ENCODE measurements at places on chromosomes 13 and 19.

- DNase-seq: peak; percentile 52
These were observed 5.1 kb upstream of the MZF1 start for GRCh38 chr19:58578012-58578925.

DNA sequence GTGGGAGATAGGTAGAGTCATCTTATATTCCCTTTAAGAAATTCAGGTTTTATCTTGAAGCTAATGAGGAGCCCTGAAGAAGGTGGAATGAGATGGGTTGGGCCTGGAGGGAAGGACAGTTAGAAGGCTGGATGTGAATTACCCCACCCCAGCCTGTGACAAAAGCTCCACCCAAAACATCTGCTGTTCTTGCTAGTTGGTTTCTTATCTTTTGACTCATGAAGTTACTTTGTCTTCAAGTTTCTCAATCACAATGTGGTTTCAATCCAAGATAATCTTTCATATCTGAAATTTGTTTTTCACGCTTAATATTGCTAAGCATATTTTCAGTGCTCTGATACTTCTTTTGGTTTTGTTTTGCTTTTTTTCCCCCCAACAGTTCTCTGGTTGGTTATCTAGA lies 38.3 kb upstream of the HMGB1 start:
- DNase-seq: no peak

DNA sequence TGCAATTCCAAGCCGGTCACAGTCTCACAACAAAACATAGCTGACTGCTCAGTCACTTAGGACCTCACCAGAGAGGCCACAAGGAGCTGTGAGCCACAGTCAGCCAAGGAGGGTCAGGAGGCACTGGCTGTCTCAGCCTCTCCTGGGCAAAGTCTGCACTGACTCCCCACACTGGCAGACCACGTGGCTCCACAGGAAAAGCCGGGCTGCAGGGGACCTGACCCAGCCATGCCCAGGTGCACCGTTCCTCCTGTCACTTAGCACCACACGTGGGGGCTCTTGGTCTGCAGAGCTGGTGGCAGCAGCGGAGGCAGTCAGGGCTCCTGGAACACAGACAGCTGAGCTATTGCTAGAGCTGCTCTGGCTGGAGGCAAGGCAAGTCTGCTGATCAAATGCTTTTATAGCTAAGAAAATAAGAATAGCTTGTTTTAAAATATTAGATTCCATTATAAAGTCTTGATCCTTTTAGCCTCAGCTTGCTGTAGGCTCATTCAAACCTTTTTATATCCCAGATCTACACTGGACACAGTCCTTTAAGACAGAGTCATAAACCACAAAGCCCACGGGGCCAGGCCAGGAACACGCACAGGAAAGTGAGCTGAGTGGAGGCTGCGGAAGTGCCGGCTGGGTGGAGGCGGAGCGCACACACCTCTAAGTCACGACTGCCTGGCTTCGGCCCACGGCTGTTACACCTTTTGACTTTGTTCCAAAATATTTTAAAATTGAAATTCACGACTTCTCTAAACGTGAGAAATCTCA lies 744.1 kb downstream of the UQCRFS1 start:
- DNase-seq: peak; percentile 4

GRCh38 chr13:106918557-106918860 lies 350.6 kb upstream of the ARGLU1 start:
- DNase-seq: no peak

GRCh38 chr13:66171920-66172319 lies 1058.2 kb downstream of the PCDH9 start:
- no peak for DNase-seq

- no peak for DNase-seq
These were observed 41.2 kb upstream of the ZNF527 start for GRCh38 chr19:37329686-37330085.

DNA sequence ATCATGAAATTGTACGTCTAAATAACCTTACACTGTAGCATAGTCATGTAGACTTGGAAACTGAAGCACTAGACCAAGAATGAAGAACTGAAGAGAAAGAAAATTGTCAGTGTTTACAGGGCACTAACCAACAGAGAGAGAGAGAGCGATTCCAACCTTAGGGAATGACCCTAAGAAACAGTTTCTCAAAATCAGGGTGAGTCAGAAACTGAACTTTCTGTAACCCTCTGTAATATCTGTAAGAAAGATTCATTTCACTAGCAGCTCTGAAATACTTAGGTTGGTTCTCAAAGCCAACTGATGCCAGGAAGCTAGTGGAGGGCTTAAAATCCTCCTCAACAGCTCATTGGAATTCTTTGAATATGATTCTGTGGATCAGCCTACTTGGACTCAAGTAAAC lies 936.9 kb downstream of the EFNB2 start:
- no peak for DNase-seq

DNA sequence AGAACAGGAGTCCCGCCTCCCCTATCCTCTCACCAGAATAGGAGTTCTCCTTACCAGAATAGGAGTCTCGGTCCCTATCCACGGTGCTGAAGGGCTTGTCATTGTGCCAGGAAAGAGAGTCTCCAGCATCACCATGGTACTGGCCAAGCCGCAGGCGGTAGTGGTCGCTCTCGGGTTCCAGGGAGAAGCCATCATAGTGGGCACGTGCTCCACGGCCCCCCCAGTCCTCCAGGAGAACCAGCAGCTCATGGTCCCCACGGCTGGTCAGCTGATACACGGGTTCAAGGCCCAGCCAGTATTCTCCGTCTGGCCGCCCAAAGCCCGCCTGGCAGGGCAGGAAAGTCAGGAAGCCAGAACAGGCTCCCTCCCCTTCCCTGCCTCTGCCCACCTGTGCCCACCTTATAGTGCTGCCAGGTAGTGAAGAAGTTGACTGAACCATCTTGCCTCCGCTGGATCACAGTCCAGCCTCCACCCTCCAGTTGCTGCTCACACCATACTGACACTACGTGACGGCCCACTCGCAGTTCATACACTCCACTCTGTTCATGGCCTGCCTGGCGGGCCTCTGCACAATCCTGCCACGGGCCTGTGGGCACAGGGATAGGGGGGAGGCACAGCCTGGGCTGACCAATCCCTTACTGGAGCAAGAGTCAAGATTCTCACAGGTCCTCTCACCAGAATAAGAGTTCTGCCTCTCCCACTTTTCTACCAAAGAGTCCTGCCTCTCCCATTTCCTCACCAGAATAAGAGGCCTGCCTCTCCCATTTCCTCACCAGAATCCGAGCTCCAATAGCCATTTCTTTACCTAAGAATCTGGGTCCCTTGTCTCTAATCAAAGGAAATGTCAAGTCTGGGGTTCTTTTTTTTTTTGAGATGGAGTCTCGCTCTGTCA lies 7.4 kb downstream of the SHFL start:
- DNase-seq: no peak

- DNase-seq: no peak
These were observed 10.1 kb upstream of the MBNL2 start for GRCh38 chr13:97212004-97212403.

DNA sequence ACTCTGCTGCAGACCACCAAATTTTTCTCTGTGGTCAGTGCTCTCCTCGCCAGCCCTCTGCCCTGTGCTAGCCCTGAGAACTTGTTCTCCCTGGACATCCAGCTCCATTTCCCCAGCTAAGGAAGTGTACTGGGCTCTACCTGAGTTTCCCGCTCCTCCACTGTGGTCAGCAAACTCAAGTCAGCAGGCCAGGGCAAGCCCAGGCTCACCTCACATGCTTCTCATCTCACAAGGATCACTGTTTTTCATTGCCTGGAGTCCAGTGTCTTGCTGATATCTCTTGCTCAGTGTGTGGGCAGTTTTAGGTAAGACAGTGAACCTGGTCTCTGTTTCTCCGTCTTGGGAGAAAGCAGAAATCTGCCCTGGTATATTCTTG lies 201.4 kb downstream of the FOXO1 start:
- no peak for DNase-seq

GRCh38 chr13:34346626-34347025 lies 528.7 kb downstream of the RFC3 start:
- DNase-seq: no peak

DNA sequence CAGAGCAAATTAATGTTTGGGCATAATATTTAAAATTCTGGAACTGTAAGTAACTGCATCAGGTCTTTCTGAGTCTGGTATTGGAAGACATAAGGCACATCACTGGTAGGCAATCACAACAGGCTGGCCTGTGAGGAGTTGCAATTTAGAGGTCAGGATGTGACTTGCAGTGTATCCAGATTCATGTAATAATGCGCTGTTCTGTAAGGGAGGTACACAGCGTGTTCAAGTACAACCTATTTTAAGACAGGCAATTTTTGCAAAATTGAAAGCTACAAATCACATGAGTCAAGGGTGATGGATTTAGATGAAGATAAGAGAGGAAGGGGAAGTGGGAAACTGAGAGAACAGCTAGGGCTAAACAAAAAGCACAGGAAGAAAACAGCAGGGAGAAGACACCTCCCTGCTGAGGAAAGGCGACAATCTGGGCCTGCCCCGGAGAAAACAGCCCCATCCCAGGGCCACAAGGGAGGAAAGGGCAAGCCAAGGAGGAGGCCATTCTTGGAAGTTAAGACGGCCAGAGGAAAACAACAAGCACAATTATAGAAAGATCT lies 138.1 kb downstream of the LACC1 start:
- no peak for DNase-seq

GRCh38 chr19:18903156-18904037 lies 7.4 kb upstream of the CERS1 start:
- no peak for DNase-seq

DNA sequence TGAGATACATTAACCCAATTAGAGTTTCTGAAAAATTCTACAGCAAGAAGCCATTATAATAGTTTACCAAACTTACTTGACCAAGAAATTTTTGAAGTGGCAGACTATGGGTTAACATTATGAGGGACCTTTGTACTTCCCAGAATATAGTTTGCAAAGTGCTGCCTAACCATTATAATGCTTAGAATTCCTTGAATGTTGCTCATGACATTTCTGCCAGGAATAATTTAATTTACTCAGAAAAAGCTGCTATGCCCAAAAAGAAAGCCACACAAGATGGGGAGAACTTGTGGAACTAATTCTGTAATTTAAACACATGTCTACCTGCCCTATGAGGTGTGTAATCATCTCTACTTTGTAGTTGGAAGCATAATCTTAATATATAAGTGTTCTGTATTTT lies 58.1 kb upstream of the MYCBP2 start:
- no peak for DNase-seq

GRCh38 chr19:8494158-8494557 lies 8.3 kb downstream of the PRAM1 start:
- DNase-seq: no peak

DNA sequence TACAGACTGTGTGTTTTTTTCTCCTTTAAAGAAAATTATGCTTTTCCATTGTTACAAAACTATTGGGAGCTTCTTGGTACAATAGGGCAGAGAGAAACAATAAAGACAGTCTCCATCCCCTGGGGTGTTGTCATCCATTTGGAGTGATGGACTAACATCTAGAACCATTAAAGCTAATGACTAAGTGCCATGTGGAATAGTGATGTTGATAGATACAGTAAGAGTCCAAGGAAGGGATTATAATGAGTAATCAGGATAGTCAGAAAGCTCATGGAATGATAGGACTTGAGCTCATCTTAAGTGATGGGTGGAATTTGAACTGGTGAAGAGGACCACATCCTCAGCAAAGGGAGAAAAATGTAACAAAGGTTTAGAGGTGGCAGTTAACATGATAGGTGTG lies 24.1 kb upstream of the FRY start:
- no peak for DNase-seq

- peak; percentile 53 for DNase-seq
These were observed 703 bp downstream of the KLF16 start for GRCh38 chr19:1862424-1863327.

GRCh38 chr13:33445024-33445423 lies 159.5 kb upstream of the STARD13 start:
- no peak for DNase-seq

DNA sequence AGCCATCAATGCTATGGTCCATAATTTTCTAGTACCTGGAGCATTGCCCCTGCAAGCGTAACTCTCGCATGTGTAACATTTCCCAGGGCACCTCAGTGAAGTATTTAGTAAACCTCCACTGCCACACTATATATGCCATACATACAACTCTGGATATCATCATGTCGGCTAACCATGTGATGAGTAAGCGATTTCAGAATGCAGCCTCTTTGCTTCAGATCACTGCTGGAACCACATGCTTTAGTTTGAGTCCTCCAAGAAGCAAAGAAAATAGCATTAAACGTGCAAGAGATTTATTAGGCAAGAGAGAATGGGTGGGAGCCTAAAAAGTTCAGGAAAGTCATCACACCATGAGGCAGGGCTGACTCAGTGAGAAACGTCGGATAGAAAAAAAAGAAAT lies 635.6 kb upstream of the SLITRK5 start:
- DNase-seq: no peak

DNA sequence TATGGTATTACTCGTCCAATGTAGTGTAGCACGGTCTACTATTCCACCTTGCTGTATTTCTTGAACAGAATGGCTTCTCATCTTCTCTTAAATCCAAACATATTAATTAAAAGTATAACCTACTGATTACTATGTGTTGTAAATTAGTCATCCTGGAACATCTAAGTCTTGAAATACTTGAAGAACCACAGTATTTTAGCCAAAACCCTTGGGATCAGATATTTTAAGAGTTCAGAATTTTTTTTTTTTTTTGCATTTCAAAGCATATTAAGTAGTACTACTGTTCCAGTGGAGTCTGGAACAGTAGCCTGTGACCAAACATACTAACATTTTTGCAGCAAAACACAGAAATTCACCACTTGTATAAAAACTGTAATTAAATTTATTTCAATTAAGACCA lies 30.1 kb downstream of the ZC3H13 start:
- DNase-seq: no peak

- DNase-seq: no peak
These were observed 27.1 kb downstream of the POU4F1 start for GRCh38 chr13:78576261-78576660.

GRCh38 chr19:31354316-31354715 lies 5.1 kb upstream of the TSHZ3 start:
- no peak for DNase-seq

- DNase-seq: no peak
These were observed 37.8 kb upstream of the PCCA start for GRCh38 chr13:100051070-100051469.

GRCh38 chr19:5075597-5075996 lies 106.7 kb downstream of the KDM4B start:
- DNase-seq: no peak

DNA sequence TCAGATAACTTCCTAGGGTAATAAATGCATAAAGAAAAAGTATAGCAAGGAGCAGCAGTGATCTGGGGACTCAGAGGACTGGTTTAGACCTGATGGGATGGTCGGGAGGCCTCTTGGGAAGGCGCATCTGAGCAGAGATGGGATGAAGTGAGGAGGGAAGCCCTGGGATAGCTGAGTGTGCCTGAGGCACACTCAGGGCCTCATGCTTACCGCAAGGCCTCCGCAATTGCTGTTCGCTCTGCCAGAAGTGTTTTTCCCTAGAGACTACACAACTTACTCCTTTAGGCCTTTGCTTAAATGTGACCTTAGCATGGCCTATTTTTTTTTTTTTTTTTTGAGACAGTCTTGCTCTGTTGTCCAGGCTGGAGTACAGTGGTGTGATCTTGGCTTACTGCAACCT lies 4.1 kb upstream of the DLL3 start:
- no peak for DNase-seq

GRCh38 chr19:11435833-11436313 lies 438 bp downstream of the PRKCSH start:
- DNase-seq: no peak

Measured in stimulated activated CD4-positive, alpha-beta T cell treated with anti-CD3 and anti-CD28 coated beads, Interleukin-4, amount 100 ng/mL, for 24 hours (primary cell).